ENCODE measurements at places on chromosomes 3 and 15.

DNA sequence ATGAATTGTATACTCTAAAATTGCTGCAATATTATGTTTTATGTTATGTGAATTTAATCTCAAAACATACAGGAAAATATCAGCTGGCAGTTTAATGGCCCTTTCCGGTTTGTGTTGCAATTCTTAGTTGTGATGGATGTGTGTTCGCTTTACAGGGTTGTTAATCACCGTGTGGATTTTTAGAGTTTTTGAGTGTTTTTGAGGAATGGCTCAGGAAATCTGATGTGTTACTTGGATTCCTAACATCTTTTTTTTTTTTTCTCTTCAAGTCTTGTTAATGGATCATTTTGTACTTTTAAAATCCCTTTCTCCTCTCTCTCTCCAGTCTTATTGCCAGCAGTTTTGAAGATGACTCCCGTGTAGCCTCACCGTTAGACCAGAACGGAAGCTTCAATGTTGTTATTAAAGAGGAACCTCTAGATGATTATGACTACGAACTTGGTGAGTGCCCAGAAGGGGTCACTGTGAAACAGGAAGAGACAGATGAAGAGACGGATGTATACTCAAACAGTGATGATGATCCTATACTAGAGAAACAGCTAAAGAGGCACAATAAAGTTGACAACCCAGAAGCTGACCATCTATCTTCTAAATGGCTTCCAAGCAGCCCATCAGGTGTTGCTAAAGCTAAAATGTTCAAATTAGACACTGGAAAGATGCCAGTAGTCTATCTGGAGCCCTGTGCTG lies 35.7 kb downstream of the MGA start:
- DNase-seq: peak; percentile 3

GRCh38 chr3:64901522-64901885 lies 213.7 kb upstream of the ADAMTS9 start:
- DNase-seq: no peak

GRCh38 chr3:2452249-2452648 lies 353.6 kb downstream of the CNTN4 start:
- no peak for DNase-seq

DNA sequence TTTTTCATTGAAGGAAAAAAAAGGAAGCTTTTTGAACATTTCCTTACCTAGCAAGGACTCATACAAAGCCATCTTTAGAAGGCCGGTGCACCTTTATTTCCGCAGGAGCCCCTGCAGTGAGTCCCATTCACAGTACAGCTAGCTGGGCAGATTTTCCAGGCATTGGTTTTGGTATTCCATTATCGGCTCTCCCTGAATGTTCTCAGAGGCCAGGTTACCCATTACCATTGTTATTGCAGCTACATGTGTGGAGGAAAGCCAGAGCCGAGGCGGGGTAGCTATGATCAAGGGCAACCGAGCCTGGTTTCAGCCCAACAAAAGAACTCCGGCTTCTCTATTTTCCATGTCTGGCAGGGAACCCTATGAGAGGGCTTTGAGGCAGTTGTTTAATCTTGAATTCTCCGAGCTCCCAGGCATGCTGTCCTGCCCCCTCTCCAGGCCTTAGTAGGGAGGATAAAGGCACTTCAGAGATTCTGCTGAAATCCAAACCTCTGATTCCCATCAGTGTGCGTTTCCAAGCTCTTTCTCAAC lies 100.3 kb downstream of the LRRK1 start:
- DNase-seq: no peak

DNA sequence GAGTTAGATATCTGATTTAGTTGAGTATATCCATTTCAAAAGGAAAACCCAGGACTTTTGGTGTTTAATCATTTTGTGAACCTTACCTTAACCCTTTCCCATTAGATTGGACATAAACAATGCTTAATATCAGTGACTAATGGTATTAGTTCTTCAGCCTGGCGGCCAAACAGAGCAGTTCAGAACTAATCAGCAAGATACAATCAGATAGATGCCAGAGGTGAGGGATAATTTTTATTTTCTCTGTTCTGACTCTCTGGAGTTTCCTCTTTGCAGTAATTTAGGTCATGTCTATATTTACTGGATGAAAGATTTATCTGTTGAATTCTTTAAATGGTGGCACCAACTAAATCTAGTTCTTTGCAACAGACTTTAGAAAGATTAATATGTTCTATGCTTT lies 337.8 kb downstream of the ROBO2 start:
- DNase-seq: no peak

- DNase-seq: no peak
Measured at GRCh38 chr3:11635680-11636393, 7.9 kb downstream of the VGLL4 start.

GRCh38 chr15:88655800-88656488 lies 17.1 kb downstream of the ISG20 start:
- DNase-seq: no peak

- DNase-seq: no peak
Measured at GRCh38 chr3:100927775-100928174, 65.4 kb downstream of the ABI3BP start.

GRCh38 chr15:45871121-45871855 lies 236.5 kb downstream of the SQOR start:
- no peak for DNase-seq

- DNase-seq: no peak
Measured at GRCh38 chr15:101172501-101173071, 79.3 kb downstream of the CHSY1 start.

DNA sequence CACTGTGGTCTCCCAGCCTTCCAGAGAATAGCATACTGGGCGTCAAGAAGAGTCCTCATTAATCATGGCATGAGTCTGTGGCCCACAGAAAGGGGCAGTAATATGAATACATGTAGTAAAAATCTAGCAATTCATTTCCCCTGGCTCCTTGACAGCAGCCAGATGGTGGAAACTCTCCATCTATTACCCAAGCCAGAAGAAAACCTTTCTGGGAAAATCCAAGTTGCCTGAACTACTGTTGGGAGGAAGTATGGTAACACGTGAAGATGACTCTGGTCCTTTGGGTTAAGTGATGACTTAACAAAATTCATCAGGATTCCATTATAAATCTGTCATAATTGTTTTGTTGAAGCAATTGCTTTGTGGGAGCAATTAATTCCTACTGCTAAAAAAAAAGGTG lies 530.5 kb downstream of the FHIT start:
- no peak for DNase-seq

- no peak for DNase-seq
Measured at GRCh38 chr15:63918901-63919348, 85.2 kb upstream of the HERC1 start.

DNA sequence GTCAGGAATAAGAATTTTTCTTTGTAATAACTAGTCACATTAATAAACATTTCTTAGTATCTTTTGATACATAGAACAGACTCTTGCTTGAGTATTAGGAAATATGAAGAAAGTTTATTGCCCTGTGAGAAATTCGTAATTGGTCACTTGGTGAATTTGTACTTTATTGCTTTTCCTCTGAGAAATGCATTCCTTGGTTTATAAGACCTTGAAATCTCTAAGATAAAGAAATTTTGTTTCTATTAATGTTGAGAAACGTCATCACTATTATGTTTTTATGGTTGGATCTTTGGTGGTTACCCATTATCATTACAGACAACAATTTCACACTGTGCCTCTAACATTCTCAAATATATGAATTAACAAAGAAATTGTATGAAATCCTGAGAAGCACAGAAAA lies 652.0 kb upstream of the NECTIN3 start:
- no peak for DNase-seq

- DNase-seq: no peak
Measured at GRCh38 chr3:107910713-107911259, 180.0 kb downstream of the CD47 start.

GRCh38 chr15:58232281-58233065 lies 94.3 kb downstream of the AQP9 start:
- DNase-seq: no peak

DNA sequence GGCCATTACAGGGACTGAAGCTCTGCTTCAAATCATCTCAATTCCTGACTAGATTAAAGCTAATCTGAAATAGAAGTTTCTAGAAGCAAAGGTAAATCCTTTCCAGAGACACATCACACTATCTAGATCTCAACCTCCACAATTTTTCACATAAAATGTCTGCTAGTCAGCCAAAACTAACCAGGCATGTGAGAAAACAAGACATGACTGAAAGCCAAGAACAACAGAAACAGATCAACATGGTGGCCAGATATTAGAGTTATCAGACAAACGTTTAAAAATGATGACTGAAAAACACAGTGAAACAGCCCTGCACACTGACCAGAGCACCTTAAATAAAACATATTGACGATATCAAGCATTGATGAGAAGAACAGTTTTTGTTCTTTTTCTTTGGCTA lies 59.1 kb downstream of the SUMF1 start:
- DNase-seq: no peak

DNA sequence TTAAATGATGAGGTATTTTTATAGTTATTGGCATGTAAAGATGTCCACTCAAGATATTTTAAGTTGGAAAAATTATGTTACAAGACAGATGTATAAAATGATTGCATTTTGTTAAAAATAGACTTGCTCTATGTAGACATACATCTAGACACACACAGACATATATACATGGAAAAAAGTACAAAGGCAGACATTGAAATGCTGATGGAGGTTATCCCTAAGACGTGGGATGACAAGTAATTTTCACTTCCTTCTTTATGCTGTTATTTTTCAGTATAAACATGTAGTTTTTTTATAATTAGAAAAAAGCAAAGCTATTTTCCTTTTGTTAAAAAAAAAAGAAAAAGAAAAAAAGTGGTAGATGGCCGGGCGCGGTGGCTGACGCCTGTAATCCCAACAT lies 7.2 kb downstream of the HOMER2 start:
- no peak for DNase-seq

DNA sequence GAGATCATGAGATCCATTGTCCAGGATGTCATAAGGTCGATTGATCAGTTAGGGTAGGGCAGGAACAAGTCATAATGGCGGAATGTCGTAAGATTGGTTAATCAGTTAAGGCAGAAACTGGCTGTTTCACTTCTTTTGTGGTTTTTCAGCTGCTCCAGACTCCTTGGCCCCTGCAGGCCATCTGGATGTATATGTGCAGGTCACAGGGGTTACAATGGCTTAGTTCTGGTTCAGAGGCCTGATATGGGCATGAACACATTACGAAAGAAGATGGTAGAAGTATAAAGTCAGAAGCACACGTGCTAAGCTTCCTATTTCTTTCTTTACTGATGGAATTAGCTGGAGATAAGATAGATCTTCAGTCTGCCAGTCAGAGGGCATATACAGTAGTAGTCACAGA lies 315.4 kb upstream of the LRRC3B start:
- no peak for DNase-seq

DNA sequence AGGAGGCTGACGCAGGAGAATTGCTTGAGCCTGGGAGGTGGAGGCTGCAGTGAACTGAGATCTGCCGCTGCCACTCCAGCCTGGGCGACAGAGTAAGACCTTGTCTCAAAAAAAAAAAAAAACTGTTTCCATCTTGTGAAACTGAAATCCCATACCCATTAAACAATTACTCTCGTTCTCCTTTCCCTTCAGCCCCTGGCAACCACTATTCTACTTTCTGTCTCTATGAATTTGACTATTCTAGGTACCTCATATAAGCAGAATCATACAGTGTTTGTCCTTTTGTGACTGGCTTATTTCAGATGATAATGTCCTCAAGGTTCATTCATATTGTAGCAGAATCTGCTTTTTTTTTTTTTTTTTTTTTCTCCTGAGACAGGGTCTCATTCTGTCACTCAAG lies 51.5 kb upstream of the UBE2E1 start:
- DNase-seq: no peak

DNA sequence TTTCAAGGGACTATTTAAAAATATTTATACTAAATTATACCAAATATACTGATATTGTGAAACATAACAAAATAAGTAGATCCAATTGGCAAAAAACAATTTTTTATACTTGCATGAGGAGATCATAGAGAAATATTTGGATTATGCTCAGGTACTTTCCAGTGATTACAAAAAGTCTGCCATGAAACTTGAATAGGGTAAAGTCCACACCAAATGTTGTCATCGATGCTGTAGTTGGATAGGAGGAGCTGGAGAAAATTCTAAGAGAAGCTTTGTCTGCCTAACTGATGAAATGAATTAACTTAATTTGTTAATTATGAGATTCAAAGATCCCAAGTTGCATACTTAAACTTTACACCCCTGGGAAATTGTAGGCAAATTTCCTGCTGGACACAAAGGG lies 93.3 kb downstream of the SI start:
- no peak for DNase-seq

DNA sequence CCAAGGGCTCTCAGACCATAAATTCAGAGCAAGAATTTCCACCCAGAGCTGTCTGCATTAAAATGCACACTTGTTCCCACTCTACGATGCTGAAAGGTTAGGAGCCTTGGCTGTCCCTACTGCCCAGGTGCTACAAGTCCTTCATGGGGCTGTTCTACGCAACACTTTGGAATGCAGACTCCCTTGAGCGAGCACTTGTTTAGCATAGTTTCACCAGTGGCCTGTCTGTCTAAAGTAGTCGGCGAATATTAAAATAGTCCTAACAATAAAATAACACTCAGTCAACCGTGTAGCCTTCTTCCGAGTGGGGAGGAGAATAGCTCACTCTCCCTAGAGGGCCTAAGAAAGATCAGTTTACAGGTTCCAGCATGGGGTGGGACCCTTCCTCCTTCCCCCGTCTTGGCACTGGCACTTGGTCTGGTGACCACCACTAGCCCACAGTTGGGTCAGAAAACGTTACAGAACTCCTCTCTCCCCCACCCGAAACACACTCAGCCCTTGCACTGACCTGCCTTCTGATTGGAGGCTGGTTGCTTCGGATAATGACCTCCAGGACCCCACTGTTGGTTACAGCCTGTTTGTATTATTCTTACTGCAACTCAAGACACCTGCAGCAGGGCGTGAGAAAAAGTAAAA lies at the start of gene CLDN16:
Gene CLDN16, plus strand, starts transcription at position 586 of the 636 bp plus-strand sequence. CDS start 167 bp downstream, outside the sequence.
- no peak for DNase-seq

- no peak for DNase-seq
Measured at GRCh38 chr3:59605318-59605717, 555.5 kb upstream of the CFAP20DC start.

GRCh38 chr3:192844836-192845525 lies 72.7 kb downstream of the MB21D2 start:
- no peak for DNase-seq

- DNase-seq: no peak
Measured at GRCh38 chr15:78322243-78322642, 17.9 kb upstream of the CRABP1 start.

DNA sequence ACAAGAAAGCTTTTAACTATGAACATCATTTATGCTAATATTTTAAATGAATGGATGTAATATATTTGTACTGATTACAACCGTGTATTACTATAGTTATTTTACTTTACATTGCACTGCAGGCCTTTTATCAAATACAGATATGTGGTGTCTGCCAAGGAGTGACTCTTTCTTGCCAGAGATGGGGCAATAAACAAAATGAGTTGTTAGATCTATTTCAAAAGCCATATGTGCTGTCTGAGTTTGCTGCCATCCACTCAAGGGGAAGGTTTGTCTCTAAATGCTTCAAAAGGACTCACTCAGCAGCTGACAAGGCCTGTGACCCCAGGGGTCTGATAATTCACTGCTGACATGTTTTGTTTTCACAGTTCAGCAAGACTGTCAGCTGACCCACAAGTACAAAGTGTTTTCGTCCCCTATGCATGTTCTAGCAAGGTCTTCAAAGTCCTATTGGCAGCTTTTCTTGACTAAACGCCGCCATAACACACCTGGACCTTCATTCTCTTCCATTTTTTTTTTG lies 41.3 kb upstream of the ZBED2 start:
- no peak for DNase-seq

- DNase-seq: peak; percentile 12
Measured at GRCh38 chr15:84878504-84878903, 6.0 kb upstream of the SLC28A1 start.
